Right cardiac atrium (tissue), 5 donors: ENCODE measurements at places on chromosomes 12 and 14. TPM values are rescaled to one million over a fixed set of nuclear protein-coding genes. Genes with fewer than 3 reads are reported as not detected.

DNA sequence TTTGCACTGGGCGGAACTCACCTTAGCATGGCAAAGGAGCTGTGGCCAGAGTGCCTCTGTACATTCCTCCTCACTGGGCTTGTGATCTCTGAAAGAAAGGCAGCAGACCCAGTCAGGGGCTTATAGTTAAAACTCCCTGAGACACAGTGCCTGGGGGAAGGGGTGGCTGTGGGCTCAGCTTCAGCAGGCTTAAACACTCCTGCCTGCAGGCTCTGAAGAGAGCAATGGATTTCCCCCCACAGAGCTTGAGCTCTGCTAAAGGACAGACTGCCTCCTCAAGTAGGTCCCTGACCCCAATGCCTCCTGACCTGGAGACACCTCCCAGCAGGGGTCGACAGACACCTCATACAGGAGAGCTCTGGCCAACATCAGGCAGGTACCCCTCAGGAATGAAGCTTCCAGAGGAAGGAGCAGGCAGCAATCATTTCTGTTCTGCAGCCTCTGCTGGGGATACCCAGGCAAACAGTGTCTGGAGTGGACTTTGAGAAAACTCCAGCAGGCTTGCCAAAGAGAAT lies 327.5 kb upstream of the SLC16A7 start:
- DNase-seq: no peak

Gene TAS2R8
- total RNA-seq: not detected

- DNase-seq: no peak
Observed at GRCh38 chr12:109387425-109388166, 39.9 kb downstream of the MYO1H start.

GRCh38 chr14:53458368-53458814 lies 305.3 kb upstream of the DDHD1 start:
- DNase-seq: no peak

DNA sequence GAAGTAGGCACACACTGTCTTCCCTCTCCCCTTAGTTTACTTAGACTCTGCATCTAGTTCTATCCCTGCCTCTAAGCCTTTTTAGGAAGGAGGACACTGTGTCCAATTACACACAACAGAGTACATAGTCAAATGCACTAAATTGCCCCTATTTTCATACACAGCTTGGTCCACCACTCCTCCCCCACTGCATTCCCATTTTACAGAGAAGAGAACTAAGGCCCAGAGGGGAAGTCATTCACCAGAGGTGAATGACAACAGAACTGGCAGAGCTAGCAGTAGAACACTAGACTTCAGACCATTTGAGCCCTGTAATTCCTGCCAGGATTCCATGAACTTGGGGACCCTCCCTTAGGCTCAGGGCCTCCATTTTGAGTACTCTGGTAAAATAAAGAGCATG lies 1.1 kb upstream of the JPH4 start:
- DNase-seq: no peak

Gene EGLN3
- total RNA-seq: 81.9 TPM

DNA sequence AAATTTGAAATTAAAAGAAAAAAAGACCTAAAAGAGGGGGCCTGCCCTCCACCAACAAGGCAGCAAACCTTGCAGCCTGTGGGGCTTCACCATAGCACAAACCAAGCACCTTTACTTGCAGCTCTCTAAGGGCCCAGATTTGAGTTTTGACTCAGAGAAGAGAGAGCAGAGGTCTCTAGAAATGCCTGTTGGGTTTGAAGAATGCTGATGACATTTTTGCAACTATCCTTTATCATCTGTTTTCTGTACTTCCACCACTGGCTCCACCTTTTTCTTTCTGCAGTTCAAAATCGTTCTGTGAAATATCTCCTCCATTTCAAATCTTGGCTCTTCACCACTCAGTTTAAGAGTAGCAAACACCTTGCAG lies 83.8 kb upstream of the HMGA2 start:
- no peak for DNase-seq

- no peak for DNase-seq
Observed at GRCh38 chr12:41606468-41607445, 418.6 kb downstream of the PDZRN4 start.

DNA sequence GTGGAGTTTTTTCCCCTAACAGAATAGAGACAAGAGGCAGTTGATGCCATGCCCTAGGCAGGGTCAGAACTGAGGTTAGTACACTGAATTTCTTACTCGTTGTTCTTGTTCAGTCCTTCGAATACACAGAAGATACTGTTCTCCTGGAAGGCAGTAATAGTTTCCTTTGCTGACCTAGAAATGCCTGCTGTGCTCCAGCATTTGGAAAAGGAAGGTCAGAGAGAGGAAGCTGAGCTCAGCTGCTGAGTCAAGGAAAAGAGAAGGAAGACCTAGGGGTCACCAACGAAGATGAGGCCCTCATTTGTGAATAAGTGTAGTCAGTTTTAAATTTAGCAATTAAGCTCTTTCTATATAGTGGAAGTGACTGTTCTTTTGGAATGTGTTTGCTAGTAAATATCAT lies 100.1 kb downstream of the CRADD start:
- DNase-seq: no peak

DNA sequence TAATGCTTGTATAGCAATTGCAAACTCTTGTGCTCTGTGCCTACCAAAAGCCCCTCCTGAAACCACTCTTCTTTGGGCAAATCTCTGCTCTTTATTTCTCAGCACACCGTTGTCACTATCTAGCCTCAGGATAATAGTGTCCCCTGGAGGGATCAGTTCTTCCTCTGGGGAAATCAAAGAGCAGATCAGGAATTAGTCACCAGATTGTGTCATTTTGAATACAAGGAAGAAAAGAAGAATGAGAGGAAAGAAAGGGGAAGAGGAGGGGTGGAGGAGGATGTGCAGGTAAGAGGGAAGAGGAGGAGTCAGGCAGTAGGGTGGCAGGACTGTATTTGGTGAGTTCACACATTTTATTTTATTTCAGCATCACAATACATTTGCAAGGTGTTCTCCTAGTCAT lies 256.4 kb downstream of the GRIN2B start:
- DNase-seq: no peak

DNA sequence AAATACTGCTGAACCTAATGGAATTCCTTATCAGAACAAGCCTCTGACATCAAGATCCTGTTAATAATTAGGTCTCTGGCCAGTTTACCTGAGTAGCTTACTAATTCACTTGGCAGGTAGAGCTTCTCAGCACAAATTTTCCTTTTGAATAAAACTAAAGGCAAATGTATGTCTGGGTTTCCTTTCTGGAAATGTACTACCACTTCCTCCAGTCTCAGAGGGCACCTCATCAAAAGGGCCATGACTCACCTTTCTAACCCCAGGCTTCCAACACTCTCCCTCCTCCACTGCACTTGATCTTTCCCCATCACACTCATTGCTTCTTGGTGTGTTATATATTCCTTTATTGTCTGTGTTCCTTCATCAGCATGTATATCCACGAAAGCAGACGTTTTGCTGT lies 90.5 kb downstream of the SLC2A13 start:
- DNase-seq: no peak

Gene MGST1
- 19.9 TPM for total RNA-seq

DNA sequence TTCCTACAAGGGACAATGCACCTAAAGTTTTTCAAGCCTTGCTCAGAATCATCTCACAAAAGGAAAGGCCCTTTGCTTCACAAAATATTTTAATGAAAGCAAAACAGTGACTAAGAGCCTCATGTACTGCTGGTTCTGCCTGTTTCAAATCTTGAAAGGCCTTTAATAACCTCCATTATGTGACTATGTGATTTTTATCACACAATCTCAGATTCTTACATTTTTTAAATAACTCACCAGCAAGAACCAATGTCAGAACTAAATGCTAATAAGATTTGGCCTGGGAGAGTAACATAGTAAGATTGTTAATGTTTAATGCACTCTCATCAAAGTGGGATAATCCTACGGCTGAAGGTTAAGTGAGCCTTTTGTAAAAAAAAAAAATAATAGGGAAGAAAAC lies 378.9 kb downstream of the RGS6 start:
- no peak for DNase-seq

Gene PLBD1
- total RNA-seq: 23.7 TPM

DNA sequence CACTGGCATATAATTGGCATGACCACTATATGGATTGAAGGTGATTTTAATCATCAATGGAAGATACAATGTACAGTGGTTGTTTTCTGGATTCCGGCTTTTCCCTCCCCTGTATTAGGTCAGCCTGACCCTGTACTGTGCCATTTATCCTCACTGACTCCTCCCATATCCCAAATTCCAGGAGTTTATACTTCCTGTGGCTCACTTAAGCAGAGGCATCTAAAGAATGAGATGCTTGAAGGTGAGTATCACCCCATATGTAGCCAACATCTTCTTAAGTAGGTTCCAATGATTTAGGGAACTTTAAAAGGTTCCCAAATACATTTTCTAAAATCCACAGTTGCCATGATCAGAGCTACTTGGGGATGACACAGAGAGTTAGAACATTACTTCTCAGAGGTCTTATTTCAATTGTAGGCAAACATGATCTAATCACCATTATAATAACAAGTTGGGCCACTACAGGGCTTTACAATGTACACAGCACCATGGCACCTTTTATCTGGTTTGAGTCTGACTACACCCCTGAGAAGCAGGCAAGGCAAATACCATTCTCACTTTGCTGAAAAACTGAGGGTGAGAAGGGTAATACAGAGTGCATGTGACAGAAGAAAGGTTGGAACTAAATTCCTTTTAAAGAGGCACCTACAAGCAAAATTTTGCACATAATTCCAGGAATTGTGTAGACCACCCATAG lies 212.3 kb upstream of the GARIN6 start:
- DNase-seq: no peak

DNA sequence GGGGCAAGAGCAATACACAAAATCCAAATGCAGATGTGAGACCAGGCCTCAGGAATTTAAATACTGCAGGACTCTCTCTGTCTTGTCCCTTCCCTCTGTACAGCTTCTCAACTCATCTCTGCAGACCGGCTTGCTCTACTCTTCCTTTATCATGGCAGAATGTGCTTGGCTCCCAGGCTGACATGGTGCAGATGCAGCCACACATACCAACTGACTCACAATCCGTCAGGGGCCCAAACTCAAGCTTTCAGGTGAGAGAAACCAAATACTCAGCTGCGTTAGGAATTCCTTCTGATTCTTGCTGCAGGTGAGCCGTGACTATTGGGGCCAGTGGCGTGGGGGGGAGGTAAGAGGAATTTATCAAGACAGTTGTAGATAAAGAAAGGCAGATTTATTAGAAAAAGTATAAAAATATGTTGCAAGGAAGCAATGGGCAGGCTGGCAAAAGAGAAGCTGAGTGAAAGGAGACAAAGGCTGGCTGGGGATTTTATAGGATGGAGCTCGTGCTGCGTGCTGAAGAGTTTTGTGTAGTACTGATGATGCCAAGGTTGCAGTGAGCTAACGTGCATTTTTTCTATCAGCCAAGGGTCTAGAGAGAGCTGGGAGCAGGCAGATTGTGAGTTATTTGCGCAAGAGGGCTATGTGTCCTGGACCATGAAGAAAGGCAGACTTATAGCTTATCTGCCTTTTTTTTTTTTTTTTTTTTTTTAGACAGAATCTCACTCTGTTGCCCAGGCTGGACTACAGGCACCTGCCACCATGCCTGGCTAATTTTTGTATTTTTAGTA lies 5.0 kb upstream of the LGALS3 start:
- DNase-seq: no peak

GRCh38 chr12:105469211-105469610 lies 138.7 kb downstream of the C12orf75 start:
- DNase-seq: no peak

DNA sequence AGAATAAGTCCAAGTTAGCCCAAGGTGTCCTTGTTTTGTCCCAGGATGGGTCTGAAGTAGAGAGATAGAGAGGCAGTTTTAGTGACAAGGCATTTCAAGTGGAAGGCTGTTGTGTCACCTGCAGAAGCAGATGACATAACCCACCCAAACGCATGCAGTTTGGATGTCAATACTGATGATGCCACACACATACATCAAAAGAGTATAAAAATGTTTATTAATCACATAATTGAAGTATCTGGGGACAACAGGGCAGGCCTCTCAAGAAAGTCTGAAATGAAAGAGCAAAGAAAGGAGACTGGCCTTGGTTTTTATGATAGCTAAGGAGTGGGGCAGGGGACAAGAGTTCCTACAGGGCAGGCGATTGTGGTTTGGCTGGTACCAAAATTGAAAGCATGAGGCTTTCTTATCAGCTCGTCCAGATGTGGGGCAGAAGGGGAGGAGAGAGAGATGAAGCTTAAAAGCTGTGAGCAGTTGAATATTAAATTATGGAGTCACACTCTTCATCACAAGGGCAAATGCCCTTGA lies 78.4 kb upstream of the TSPAN8 start:
- no peak for DNase-seq

GRCh38 chr12:52019113-52019770 lies 12.5 kb downstream of the TAMALIN start:
- DNase-seq: no peak

DNA sequence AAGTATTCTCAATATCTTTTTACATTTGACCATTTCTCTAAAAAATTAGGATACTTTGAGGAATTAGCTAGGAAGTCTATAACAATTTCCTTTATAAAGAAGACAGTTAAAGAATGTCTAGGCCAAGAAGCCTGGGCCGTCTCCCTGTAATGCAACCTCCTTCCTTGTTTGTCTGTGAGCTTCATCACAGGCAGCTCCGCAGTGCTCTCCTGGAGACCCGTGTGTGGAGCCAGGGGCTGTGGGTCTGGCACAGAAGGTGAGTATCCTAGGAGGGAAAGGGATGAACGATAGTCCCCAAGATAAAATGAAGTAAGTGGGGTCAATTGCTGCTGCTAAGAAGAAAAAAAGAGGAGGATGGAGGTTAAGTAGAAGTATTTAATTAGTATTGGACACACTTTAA lies 31.8 kb upstream of the ATP23 start:
- DNase-seq: no peak

GRCh38 chr12:123071099-123071800 lies 79.6 kb downstream of the PITPNM2 start:
- peak; percentile 84 for DNase-seq

Gene HAL
- not detected for total RNA-seq

Gene WNT1
- total RNA-seq: not detected

Gene DHRS1
- 9.9 TPM for total RNA-seq

GRCh38 chr12:52372216-52373154 lies 5.2 kb upstream of the KRT85 start:
- peak; percentile 86 for DNase-seq

GRCh38 chr12:78146365-78146772 lies 315.7 kb downstream of the NAV3 start:
- no peak for DNase-seq

DNA sequence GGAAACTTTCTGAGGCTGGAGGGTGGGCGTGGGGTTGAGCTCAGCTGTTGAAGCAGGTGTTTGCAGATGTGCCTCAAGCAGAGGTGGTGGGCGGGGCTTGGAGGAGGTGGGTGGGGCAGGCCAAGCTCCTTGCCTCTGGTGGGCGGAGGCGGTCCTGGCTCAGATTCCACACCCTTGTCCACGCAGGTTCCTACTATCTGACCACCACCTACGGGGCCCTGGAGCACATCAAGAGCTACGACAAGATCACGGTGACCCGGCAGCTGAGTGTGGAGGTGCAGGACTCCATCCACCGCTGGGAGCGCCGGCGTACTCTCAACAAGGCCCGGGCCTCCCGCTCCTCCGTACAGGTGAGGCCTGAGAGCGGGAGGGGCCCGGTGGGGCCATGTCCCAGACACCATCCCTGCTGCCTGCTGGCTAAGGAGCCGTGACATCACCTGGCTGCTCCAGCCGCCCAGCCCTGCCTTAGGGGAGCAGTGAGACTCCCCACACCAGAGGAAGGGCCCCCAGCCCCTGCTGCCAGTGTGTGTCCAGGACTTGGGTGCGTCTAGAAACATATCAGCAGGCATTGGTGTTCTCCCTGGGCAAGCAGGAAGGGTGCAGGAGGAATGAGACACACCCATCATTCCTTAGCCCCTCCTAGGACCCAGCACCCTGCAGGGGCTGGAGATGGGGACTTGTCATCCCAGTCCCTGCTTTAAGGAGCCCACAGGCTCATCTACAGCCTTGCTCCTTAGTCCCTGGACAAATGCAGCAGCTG lies 63.4 kb downstream of the LGMN start:
- DNase-seq: peak; percentile 68

Gene CLBA1
- 3.1 TPM for total RNA-seq
